A673 (cell line): ENCODE measurements at places on chromosomes 3 and 15.
A peak's percentile ranks its signal among the peaks of the same experiment; 100 is the strongest.

DNA sequence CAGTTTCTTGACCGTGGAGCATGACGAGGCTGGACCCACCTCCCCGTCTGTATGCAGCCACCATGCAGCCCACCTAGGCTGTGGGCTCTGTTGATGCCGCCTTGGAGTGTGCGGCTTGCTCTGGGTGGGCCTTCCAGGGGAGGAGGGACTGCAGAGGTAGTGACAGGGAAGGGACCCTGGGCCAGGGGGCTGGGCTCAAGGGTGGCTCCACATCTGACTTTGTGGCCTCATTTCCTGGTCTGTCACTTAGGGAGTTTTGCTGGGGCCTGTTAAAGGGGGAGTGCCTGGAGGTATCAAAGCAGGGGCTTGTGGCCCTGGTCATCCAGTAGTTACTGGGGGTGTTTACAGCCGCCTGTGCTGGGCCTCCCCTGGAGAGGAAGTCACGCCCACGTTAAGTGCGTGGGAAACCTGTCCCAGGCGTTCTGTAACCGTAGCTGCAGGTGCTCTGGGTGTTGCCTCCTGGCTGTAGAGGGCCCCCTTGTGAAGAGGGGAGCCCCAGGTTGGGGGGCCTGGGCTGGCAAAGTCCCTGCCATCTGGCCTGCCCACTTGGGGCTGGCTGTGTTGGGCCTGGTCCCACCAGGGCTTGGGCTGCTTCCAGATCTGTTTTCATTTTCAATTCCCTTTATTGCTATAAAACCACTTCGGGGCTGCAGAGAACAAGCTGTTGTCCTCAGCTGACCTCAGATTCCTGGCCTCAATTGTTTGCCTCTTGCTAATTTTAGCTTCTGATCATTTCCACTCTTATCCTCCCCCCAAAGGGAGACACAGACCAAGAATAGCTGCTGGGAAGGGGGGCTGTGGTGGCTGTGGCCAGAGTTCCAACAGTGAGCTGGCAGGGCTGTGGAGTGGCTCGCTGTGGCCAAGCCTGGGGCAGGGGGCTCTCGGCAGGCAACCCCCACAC is 26.5 kb downstream of the KLF13 start:
- peak; percentile 7 for DNase-seq

DNA sequence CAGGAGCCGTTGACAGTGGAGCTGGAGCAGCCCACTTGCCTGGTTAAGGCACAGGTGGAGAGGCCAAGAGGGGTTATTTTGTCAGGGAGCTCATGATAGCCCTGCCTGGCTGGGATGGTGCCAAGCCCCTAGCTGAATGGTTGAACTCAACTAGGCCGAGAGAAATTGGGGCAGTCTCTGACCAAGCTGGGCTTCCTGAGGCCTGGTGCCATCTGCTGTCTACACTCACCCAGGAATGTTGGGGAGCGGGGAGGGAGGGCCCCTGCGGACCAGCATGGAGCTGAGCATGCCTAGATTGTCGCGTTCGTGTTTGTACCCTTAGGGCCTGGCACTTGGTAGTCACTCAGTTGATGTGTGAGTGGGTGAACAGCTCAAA is 1.2 kb downstream of the BRPF1 start:
- DNase-seq = no peak

GRCh38 chr3:144677103-144677502 is 705.5 kb downstream of the DIPK2A start:
- DNase-seq = no peak

DNA sequence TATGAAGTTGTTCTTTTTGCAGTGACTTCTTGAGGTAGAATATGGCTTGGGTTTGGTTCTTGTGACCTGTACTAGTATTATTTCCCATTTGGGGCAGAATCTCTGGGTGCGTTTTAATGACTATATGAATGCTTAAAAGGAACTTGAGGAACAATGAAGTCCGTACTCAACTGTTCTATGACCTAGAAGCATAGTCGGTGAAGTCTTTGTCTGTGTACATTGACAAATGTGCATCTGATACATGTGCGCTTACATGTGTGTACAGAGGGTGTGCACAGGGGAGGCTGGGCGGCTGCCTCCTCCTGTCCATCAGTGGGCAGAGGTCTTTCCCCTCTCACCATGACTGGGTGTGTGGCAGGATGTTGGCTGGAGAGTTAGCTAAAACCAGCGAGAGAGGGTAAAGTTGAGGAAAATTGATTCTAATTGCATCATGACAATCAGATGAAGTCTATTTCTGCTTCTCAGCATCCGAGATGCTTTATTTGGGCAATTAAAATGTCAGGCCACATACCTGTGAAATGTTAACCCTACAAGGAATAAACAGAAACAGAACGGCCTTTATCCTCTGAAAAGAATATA is 1.0 kb upstream of the NR2F2 start:
- DNase-seq = peak; percentile 18

- peak; percentile 6 for DNase-seq
These were observed 781.2 kb upstream of the NR2F2 start for GRCh38 chr15:95549168-95549738.

DNA sequence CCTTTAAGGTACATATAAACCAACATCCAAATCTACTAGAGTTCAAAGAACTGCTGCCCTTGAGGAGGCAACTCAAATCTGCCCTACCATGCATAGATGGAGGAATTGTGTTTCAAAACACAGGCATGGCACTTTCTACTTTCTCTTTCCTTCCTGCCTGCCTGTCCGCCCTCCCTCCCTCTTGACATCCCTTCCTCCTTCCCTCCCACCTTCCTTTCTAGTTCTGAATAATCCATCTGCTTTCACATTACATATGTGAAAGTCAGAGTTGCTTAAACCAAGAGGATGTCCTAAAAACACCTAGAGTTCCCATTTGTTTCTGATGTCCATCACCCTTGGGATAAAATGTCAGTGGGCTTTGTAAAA is 537.6 kb downstream of the FOXP1 start:
- DNase-seq = no peak

DNA sequence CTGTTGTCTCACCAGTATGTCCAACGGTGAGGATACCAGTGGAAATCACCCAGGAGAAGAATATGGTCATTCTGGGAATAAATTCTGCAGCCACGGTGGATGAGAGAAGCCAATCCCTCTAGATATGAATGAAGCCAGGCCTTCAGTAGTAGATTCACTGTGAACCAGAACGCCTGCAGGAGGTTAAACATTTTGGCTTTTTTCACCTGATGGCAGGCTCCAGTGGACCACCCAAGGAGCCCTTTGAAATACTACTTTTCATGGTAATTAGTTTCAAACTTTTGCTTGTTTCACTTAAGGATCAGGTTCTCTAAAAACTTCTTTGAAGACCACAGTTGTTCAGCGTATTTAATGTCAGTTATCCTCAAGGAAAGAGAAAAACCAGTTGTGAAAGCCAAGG is 353.4 kb downstream of the RORA start:
- no peak for DNase-seq

DNA sequence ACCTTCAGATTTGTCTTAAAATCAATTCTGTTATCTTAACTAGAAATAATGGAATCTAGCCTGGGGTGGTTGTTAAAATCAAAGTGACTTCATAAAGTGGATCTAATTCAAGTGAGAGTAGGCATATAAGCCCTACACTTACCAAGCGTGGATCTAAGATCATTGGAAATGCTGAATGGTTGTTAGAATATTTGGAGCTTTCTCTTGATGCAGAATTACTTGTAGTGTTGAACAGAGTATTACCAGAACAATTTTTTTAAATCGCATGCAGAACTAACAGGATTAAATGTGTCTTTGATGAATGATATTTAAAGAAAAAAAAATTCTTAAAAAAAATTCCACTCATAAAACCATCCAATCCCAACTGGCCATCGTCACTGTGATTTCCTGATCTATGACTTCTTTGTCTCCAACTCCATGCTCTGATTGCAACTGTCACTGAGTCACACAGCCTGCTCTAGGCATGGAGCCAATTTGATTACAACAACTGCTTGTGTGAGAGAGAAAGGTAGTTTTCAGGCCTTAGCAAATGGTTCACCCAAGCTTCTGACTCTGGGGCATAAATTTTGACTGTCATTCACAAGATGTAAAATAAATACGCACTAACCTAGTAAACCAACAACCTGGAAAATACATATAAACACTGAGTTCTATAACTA is 25.9 kb upstream of the SPRED1 start:
- peak; percentile 89 for DNase-seq

- DNase-seq = no peak
These were observed 38.1 kb upstream of the SV2B start for GRCh38 chr15:91061997-91062396.

- no peak for DNase-seq
These were observed 228.8 kb upstream of the PEX5L start for GRCh38 chr3:180265551-180265950.

- peak; percentile 58 for DNase-seq
These were observed 61.1 kb downstream of the CPNE4 start for GRCh38 chr3:131973731-131974130.

GRCh38 chr15:74902295-74903075 is 4.2 kb downstream of the FAM219B start:
- DNase-seq = no peak

- no peak for DNase-seq
These were observed 69.0 kb downstream of the UBE2E2 start for GRCh38 chr3:23271876-23272741.

DNA sequence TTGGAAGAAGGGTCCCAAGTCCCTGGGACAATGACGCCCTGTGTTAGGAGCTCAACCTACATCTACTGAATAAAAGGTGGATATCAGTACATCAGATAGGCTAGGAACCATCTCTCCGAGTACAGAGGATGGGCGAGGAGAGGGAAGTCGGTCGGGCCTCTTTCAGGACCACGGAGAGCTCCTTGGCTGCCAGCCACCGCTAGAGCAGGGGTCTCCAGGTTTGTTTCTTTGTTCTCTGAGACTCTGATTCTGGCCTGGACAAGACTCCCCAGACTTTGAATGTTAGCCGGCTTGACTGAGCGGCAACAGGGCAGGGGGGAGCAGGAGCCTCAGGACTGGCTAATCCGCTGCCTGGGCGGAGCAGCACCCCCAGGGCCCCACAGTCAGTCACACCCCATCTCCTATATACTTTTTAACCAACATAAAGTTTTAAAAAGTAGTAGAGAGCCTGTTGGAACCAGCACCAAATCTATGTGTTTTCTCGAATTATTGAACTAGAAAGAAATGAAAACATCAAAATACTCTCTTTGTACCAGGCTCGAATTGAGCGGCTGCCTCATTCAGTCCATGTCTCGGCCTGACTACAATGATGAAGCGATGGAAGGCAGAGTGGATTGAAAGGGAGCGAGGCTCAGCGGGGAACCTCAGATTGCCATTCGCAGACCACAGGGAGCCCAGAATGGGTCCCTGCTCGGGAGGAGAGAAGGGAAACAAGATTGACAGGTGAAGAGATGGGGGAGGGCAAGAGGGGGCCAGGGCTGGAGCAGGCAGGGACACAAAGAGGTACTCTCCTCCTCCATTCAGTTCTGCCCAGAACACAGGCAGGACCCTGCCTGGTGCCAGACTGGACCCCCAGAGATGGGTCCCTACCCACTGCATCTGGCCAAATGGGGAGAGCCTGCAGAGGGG is 131.6 kb downstream of the TPRA1 start:
- peak; percentile 60 for DNase-seq

- DNase-seq = peak; percentile 57
These were observed 309.2 kb downstream of the MAGI1 start for GRCh38 chr3:65729555-65729954.

- DNase-seq = no peak
These were observed 110.6 kb upstream of the TLE3 start for GRCh38 chr15:70208332-70208731.

DNA sequence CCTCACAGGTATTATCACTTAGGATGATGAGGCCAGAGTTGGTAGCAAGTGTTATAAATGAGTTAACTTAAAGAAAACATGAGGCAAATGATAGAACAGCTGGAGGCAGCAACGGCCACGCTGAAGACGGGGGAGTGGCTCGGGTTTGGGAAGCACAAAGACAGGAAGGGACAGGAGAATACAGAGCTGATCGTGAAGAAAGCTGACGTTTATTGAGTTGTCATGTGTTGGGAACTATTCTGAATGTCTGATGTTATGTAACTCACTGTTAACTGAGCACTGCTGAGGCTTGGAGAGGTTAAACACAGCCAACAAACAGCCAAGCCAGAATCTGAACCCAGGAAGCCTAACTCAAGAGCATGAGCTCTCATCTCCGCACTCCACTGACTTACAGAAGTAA is 42.3 kb downstream of the FGD5 start:
- DNase-seq = no peak

DNA sequence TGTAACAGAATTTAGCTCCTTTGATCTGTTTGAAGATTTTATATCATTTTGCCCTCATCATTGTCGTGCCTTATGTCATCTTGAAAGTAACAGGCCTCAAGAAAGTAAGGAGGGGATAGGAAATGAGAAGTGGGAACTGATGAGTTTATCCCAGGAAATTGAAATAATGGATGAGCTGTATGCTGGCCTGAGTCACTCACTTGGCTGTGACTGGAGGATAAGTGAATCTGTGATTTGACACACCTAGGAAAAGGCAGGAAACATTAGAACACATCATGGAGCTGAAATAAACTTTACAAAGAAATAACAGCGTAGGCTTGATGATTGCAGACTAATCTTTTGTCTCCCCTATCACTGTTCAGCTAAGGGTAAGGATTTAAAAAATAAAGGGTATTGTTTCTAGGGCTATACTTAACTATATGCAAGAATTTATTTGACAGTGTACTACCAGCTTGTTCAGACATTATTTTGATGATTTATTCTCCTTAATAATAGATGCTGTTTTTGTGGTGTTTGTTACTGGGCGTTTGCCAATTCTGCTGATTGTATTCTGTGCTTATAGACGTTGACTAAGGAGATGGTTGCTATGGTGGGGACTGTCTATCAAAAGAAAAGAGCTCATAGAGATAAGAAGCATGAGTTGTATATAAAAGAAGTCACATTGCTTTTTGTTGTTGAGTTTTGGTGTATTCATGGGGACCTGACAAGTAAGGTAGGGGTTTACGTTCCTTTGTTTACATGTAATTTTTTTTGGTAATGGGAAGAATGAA is 105.6 kb upstream of the ROPN1 start:
- DNase-seq = no peak

DNA sequence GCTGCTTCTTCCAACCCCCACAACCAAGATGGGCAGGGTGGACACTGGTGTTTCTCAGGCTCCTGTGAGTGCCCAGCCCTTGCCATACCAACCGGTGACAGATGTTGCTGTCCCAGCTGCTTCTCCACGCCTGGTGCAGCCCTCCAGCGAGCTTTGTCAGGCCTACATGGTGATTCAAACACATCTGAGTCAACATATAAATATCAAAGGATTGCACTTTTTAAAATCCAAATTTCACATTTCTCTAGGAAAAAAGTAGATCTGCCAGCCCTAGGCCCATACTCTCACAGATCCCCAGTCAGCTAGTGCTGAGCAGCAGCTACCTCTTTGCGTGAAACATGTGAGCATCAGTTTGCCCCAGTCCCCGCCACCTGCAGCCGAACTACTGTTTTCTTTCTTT is 52.7 kb downstream of the RPN1 start:
- no peak for DNase-seq

- DNase-seq = peak; percentile 82
These were observed 29.3 kb downstream of the CCNL1 start for GRCh38 chr3:157130467-157131251.
